ENCODE measurements at places on chromosomes 4 and X. TPM values are rescaled to one million over a fixed set of nuclear protein-coding genes. Genes with fewer than 3 reads are reported as not detected.

GRCh38 chr4:48039561-48039960 lies 23.0 kb downstream of the NIPAL1 start:
- H3K27me3 ChIP-seq = no peaks in the 10 kb centered on the region
- H3K4me3 ChIP-seq = no peak overlapping the region
- peaks cover 12% of the 10 kb centered on the region for H3K4me1 ChIP-seq
- H3K27ac ChIP-seq = no peak overlapping the region
- no peak for DNase-seq

The TAF7L gene
- not detected for total RNA-seq

GRCh38 chr4:152682143-152682941 lies 2.5 kb upstream of the TMEM154 start:
- no peak overlapping the region for H3K27ac ChIP-seq
- peak; percentile 26 for DNase-seq
- no peaks in the 10 kb centered on the region for H3K27me3 ChIP-seq
- no peak overlapping the region for H3K4me3 ChIP-seq

The AFM gene
- total RNA-seq = 0.33 TPM

The CLCN5 gene
- total RNA-seq = 2.0 TPM

The HPSE gene
- total RNA-seq = 0.52 TPM

- no peaks in the 10 kb centered on the region for H3K27me3 ChIP-seq
- H3K27ac ChIP-seq = no peak overlapping the region
- H3K4me1 ChIP-seq = no peaks in the 10 kb centered on the region
- no peaks in the 10 kb centered on the region for H3K36me3 ChIP-seq
- no peak overlapping the region for H3K4me3 ChIP-seq
- DNase-seq = no peak
Observed at GRCh38 chr4:120672558-120673147, 249.9 kb downstream of the PRDM5 start.

DNA sequence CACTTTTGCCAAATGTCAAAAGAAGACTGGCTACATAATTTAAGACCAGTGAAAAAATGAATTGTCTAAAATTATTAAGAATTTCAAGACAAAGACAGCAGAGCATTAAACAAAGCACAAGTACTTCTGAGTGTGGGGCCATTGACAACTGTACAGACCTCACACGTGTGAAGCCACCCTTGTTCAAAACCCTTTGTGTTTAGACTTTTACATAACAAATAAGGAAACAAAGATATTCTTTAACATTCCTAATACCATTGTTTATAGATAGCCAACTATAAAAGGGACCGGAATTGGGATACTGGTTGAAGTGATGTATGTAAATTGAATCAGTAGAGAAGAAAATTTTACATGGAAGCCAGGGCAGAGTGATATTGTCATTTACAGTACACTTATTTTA lies 624.2 kb downstream of the PCDH18 start:
- H3K4me1 ChIP-seq = no peaks in the 10 kb centered on the region
- H3K27me3 ChIP-seq = no peaks in the 10 kb centered on the region
- H3K4me3 ChIP-seq = no peak overlapping the region
- no peak for DNase-seq

GRCh38 chrX:48891402-48892288 lies 5.9 kb downstream of the TIMM17B start:
- H3K27ac ChIP-seq = peak overlapping the region; percentile 68
- H3K4me3 ChIP-seq = peak overlapping the region; percentile 25
- peak; percentile 89 for DNase-seq
- H3K36me3 ChIP-seq = no peaks in the 10 kb centered on the region
- H3K4me1 ChIP-seq = peaks cover 14% of the 10 kb centered on the region
- no peaks in the 10 kb centered on the region for H3K27me3 ChIP-seq

DNA sequence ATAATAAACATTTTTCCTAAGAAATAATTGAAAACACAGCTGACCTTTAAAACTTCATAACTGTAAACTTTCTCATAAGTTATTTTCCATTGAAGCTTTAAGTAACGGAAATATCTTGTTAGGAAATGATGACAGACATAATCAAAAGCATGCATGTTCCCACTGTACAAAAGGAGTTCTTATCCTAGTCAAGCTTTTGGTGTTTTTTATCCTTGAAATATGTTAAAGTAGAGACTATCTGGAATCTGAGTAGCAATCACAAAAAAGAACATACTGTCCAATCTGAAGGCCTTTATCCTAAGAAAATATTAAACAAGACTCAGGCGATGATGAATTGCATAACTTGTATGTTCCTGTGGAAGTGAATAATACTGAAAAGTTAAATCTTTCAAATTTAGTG lies 14.4 kb downstream of the GEMIN8 start:
- H3K27ac ChIP-seq = no peak overlapping the region
- DNase-seq = no peak
- no peaks in the 10 kb centered on the region for H3K36me3 ChIP-seq
- no peak overlapping the region for H3K4me3 ChIP-seq
- H3K27me3 ChIP-seq = no peaks in the 10 kb centered on the region
- no peaks in the 10 kb centered on the region for H3K4me1 ChIP-seq

GRCh38 chrX:53412446-53412845 lies 10.0 kb downstream of the SMC1A start:
- DNase-seq = no peak
- H3K27me3 ChIP-seq = no peaks in the 10 kb centered on the region
- H3K4me1 ChIP-seq = no peaks in the 10 kb centered on the region
- H3K27ac ChIP-seq = no peak overlapping the region

The NSG1 gene
- total RNA-seq = 1.3 TPM

DNA sequence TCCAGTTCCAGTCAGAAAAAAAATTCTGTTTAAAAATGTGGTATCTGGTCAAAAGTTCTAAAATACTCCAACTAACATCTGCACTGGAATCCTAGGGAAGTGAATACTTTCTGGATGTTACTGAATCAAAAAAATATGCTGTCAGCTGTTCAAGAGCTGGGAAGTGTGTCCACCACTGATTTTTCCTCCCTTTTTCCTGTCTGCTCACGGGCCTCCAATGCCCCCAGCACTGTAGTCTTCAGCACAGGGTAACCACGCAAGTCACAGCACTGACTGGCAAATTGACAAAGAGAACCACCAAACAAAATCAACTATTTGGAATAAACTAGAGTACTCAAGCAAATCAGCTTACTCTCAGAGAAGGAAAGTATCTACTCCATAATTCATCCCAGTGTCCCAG lies 9.9 kb downstream of the VEGFC start:
- H3K27me3 ChIP-seq = no peaks in the 10 kb centered on the region
- H3K4me3 ChIP-seq = no peak overlapping the region
- no peak for DNase-seq
- no peaks in the 10 kb centered on the region for H3K36me3 ChIP-seq

- H3K4me3 ChIP-seq = no peak overlapping the region
- no peaks in the 10 kb centered on the region for H3K27me3 ChIP-seq
- no peaks in the 10 kb centered on the region for H3K36me3 ChIP-seq
- DNase-seq = no peak
- no peaks in the 10 kb centered on the region for H3K4me1 ChIP-seq
Observed at GRCh38 chr4:84647312-84647884, 64.5 kb downstream of the CDS1 start.

The NFKB1 gene
- total RNA-seq = 14.5 TPM

The AADAT gene
- 4.4 TPM for total RNA-seq

GRCh38 chr4:97153042-97153441 lies 990.2 kb downstream of the STPG2 start:
- H3K4me1 ChIP-seq = no peaks in the 10 kb centered on the region
- no peaks in the 10 kb centered on the region for H3K36me3 ChIP-seq
- H3K27me3 ChIP-seq = no peaks in the 10 kb centered on the region
- H3K27ac ChIP-seq = no peak overlapping the region
- no peak overlapping the region for H3K4me3 ChIP-seq
- no peak for DNase-seq

The NPNT gene
- 28.7 TPM for total RNA-seq

DNA sequence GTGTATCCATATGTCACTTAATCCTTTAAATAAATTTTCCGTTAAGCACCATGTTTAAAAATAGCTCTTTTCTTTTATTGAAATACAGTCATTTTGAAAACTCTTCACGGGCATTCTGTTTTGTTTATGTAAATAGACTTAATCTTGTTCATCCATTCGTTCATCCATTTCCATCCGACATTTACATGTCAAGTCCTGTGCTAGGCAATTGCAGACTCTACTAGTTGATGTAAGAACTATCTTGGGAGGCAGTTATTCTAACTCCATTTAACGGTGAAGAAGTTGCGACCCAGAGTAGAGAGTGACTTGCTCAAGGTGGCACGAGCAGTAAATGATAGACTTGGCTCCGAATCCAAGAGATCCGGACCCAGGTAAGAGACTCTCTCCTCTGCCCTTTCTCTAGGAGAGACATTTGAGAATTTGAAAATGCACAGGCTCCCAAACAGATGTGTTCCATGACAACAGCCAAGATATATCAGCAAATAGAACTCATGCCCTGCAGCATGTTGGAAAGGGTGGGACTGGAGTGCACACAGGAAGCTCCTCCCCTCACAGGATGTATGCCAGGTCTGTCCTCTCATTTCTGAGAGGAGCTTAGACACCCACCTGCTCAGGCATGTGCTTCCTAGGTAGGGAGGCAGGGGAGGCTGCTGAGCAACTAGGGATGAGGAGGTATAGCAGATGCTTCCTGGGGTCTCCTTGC lies 64.5 kb downstream of the DRD5 start:
- no peaks in the 10 kb centered on the region for H3K4me1 ChIP-seq
- DNase-seq = no peak
- no peak overlapping the region for H3K27ac ChIP-seq
- H3K27me3 ChIP-seq = no peaks in the 10 kb centered on the region
- H3K36me3 ChIP-seq = no peaks in the 10 kb centered on the region

The UGT2B7 gene
- total RNA-seq = not detected

The TLR6 gene
- 1.8 TPM for total RNA-seq

- H3K36me3 ChIP-seq = peaks cover 4% of the 10 kb centered on the region
- no peaks in the 10 kb centered on the region for H3K4me1 ChIP-seq
- no peak for DNase-seq
- H3K4me3 ChIP-seq = no peak overlapping the region
- no peaks in the 10 kb centered on the region for H3K27me3 ChIP-seq
Observed at GRCh38 chr4:152892974-152893373, 43.1 kb upstream of the FHDC1 start.

- H3K4me1 ChIP-seq = peaks cover 41% of the 10 kb centered on the region
- H3K36me3 ChIP-seq = no peaks in the 10 kb centered on the region
- H3K27me3 ChIP-seq = no peaks in the 10 kb centered on the region
- no peak overlapping the region for H3K27ac ChIP-seq
Observed at GRCh38 chr4:185224597-185224996, 15.2 kb downstream of the SNX25 start.

DNA sequence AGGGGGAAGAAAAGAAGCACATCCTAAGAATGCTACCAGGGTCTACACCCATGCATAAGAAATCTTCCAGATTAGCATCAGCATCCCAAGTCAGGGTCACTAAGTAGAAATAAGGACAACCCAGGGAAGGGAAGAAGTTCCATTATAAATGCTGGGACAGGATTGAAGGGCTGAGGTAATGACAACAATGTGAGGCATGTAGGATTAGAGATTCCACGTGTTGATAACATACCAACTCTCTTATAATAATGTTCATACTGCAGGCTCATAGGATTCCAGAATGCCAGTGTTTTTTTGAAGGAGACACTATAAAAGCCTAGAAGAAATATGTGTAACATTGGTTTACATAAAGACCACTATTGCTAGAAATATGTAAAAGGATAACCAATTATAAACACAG lies 201.2 kb downstream of the MID1IP1 start:
- H3K4me1 ChIP-seq = peaks cover 14% of the 10 kb centered on the region
- H3K27me3 ChIP-seq = no peaks in the 10 kb centered on the region
- no peak for DNase-seq
- no peak overlapping the region for H3K27ac ChIP-seq

The OGT gene
- 180 TPM for total RNA-seq

The IL1RAPL1 gene
- not detected for total RNA-seq

DNA sequence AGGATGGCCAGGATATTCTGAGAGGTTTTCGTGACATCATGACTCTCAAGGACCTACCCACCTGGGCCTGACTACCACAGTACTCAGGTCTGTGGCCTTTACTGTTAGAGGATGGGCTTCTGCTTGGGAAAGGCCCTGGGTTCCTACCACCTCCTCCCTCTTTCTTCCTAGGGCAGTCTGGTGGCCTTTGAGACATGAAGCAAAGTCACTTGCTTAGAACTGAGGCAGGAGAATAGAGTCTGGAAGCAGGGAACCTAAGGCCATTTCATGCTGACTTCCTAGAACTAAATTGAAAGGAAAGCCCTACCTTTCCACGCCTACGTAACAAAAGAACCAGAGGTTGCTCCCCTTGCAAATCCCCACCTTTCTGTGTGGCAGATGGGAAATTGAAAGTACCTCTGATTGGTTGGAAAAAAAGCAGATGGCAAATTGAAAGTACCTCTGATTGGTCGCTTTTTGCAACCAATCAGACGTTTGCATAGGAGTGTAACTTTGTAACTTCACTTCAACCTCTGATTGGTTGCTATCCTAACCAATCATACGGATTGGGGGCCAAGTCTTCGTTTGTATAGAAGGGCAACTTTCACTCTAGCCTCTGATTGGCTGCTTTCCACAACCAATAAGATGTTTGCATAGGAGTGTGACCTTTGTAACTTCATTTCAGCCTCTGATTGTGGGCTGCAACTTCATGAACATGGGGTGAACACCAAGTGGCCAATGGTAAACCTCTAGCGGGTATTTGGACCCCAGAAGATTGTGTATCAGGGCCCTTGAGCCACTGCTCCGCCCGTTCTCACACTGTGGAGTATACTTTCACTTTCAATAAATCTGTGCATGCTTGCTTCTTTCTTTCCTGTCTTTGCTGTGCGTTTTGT lies 9.9 kb upstream of the AKAP14 start:
- no peaks in the 10 kb centered on the region for H3K27me3 ChIP-seq
- H3K4me1 ChIP-seq = no peaks in the 10 kb centered on the region
- no peaks in the 10 kb centered on the region for H3K36me3 ChIP-seq
- no peak overlapping the region for H3K4me3 ChIP-seq
- DNase-seq = no peak

GRCh38 chr4:19905024-19905423 lies 346.7 kb upstream of the SLIT2 start:
- no peaks in the 10 kb centered on the region for H3K36me3 ChIP-seq
- H3K27ac ChIP-seq = no peak overlapping the region
- no peak for DNase-seq
- no peak overlapping the region for H3K4me3 ChIP-seq

The ARR3 gene
- not detected for total RNA-seq

The MAGEA2B gene
- total RNA-seq = not detected

GRCh38 chrX:18351784-18352183 lies 2.7 kb downstream of the SCML2 start:
- H3K4me3 ChIP-seq = no peak overlapping the region
- DNase-seq = no peak
- no peaks in the 10 kb centered on the region for H3K36me3 ChIP-seq
- H3K27me3 ChIP-seq = no peaks in the 10 kb centered on the region
- peaks cover 5% of the 10 kb centered on the region for H3K4me1 ChIP-seq

The COL4A6 gene
- total RNA-seq = 0.52 TPM

DNA sequence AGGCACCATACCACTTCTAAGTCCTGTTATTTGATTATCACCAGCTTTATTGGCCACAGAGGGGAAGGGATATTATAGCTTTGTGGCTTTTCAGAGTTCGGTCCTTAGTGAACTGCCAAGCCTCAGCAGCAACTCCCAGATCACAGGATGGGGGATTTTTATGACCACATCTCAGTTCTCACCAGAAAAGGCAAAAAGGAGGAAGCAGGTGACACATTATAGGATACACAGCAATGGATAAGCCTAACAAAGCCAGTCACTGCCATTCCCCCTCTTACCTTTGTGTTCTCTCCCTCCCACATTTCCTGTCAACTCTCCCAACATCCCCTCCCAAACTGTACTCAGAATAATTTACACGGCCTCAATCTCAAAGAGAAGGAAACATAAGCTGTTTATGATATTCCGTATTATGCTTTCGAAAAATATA lies 142.8 kb downstream of the MGST2 start:
- no peaks in the 10 kb centered on the region for H3K27me3 ChIP-seq
- no peaks in the 10 kb centered on the region for H3K36me3 ChIP-seq
- H3K4me3 ChIP-seq = no peak overlapping the region
